Stimulated activated CD8-positive, alpha-beta memory T cell treated with anti-CD3 and anti-CD28 coated beads, Interleukin-2, amount 100 ng/mL, for 1 hour (primary cell): ENCODE measurements at places on chromosomes 6 and 20.
A peak's percentile ranks its signal among the peaks of the same experiment; 100 is the strongest.

DNA sequence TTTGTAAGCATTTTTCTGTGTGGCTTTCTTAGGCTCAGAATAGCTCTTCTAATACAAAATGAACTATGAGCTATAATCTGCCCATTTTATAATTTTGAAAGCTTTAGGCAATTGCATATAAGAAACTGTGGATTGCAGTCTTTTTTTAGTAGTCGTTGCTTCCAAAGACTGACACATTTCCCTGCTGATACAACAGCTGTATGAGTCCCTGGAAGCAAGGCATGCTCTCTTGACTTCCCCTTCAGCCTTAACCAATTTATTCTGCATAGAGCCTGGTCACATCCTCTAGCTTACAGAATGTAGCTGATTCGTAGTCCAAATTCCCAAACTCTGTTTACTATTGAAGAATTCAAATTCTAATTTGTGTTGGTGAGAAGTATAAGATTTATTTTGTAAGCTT is 155.3 kb upstream of the EYA4 start:
- no peak for DNase-seq

- peak; percentile 16 for DNase-seq
Observed at GRCh38 chr6:39347906-39348585, 25.5 kb upstream of the KCNK16 start.

GRCh38 chr6:4342407-4343137 is 207.2 kb upstream of the ECI2 start:
- no peak for DNase-seq

DNA sequence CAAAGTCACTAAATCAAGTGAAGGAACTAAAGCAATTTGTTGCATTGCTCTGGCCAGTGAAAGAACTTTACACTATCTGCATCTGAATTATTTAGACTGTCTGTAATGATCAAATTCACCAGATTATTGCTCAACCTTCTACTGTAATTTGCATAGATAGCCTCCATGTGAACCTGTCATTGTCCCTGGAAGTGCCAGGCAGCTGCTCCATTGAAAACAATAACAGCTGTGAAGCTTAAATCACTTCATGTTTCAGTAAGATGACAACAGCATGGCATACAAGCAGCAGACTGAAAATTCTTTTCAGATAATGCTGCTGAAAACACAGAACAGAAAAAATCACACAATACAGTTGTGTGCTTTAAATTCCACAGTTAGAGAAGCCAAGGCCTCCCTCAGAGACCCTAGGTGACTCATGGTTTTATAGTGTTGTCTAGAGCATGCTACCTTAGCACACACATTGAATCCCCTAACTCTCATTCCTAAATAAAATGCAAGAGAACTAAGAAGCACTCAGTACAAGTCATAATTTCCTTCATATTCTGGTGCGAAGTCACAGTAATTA is 248.9 kb downstream of the TPBG start:
- DNase-seq = no peak

- DNase-seq = no peak
Observed at GRCh38 chr6:43715056-43715788, 27.6 kb upstream of the MRPS18A start.

DNA sequence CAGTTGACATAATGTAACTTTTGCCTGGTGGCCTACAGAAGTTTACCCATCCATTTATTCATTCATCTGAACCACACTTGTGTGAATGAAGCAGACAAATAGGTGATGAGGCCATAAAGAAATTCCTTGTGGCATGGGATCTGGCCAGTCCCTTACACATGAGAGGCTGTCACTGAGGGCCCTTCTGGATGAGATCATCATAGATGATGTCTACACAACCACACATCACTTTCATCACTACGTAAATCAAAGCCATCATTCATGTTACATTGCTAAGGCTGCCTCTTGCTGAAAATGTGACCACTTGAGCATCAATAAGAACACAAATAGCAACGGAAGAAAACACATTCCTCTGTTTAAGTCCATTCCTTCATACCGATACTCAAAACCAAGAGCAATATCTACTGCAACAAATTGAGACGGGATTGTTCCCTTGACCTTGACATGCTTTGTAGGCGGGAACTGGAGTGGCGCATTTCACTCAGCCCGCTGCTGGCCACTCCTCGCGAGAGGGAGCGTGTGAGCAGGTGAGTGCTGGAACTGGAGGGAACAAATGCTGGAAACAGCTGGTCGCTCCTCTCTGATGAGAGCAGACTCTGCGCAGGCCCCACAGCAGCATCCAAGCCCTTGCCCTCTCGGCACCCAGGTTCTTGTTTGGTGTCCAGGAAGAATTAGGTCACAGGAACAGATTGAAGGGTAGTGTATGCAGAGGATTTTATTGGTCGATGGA is 49.3 kb downstream of the FAM50B start:
- DNase-seq = no peak

DNA sequence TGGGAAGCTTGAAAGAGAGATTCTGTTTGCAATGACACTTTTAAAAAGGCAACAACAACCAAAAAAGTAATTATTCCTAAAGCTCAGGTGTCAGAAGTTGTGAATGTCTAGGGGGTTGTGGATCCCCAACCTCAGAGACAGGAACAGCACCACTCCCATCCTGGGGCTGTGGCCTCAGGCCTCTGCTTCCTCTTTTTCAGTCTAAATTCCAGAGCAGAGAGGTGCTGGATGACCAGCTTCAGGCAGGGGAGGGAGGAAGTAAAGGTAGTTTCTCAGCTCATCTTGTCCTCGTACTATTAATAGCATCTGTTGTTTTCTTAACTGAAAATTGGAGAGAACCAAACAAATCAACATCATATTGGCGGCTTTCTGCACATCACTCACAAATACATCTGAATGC is 8.3 kb downstream of the NT5E start:
- DNase-seq = no peak

DNA sequence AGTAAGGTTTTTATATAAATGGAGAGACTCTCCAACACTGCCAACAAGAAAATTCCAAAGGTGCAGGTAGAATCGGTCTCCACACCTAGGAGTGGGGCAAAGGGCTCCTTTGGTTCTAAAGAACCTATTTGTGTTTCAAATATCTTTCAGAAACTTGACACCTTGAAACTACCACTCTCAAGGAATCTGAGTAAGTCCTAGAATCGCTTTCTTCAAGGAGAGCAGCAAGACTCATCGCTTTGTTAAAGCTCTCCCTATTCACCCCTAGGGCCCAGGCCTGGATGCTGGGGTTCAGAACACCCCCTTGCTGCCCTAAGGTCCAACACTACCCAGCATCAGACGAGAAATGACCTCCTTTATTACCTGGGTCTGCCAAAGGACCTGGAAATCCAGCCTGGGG is 2.0 kb downstream of the CLIC5 start:
- DNase-seq = no peak

- no peak for DNase-seq
Observed at GRCh38 chr6:134619077-134619476, 301.2 kb upstream of the SGK1 start.

GRCh38 chr20:46171909-46172308 is 53.8 kb downstream of the CD40 start:
- no peak for DNase-seq

DNA sequence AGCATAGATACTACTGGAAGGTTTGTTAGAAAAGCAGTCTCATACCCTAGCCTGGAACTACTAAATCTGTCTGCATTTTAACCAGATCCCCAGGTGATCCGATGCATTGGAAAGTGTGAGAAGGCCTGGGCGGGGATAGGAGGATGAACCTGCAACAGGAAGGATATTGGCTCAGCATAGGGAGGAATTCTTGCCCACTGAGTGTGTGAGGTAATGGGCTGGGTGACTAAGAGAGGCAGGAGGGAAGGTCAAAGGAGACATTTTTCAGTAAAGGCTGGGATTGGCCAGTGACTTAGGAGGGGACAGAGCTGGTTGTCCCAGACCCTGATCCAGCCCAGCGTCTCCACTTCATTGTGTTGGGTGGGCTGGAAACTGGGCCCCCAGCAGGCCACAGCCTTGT is 191.0 kb upstream of the LRFN2 start:
- DNase-seq = no peak

GRCh38 chr6:89161326-89162046 is 15.6 kb downstream of the PM20D2 start:
- no peak for DNase-seq

- no peak for DNase-seq
Observed at GRCh38 chr6:22467645-22468044, 101.7 kb upstream of the HDGFL1 start.

- no peak for DNase-seq
Observed at GRCh38 chr20:23320317-23320716, 30.3 kb upstream of the NXT1 start.

- no peak for DNase-seq
Observed at GRCh38 chr6:158849899-158850806, 31.0 kb upstream of the EZR start.

- DNase-seq = no peak
Observed at GRCh38 chr6:82362878-82363427, 664 bp upstream of the TPBG start.

GRCh38 chr20:51337126-51337805 is 205.3 kb downstream of the NFATC2 start:
- DNase-seq = no peak

- DNase-seq = no peak
Observed at GRCh38 chr6:72464791-72465691, 156.8 kb upstream of the KCNQ5 start.

GRCh38 chr20:4306206-4306605 is 290.8 kb upstream of the RNF24 start:
- DNase-seq = no peak

GRCh38 chr6:165701005-165701404 is 38.0 kb upstream of the PDE10A start:
- no peak for DNase-seq

- DNase-seq = no peak
Observed at GRCh38 chr6:25764611-25765010, 10.1 kb downstream of the SLC17A4 start.

- no peak for DNase-seq
Observed at GRCh38 chr6:156268849-156269248, 508.3 kb upstream of the ARID1B start.

GRCh38 chr6:112300896-112301295 is 46.2 kb upstream of the RFPL4B start:
- DNase-seq = no peak

GRCh38 chr20:40632346-40632976 is 56.6 kb downstream of the MAFB start:
- no peak for DNase-seq

DNA sequence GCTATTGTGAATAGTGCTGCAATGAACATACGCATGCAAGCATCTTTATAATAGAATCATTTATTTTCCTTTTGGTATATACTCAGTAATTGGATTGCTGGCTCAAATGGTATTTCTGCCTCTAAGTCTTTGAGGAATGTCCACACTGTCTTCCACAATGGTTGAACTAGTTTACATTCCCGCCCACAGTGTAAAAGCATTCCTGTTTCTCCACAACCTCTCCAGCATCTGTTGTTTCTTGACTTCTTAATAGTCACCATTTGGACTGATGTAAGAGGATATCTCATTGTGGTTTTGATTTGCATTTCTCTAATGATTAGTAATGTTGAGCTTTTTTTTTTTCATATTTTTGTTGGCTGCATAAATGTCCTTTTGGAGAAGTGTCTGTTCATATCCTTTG is 208.7 kb downstream of the PHF3 start:
- DNase-seq = no peak
